WTC11 (cell line): ENCODE measurements at places on chromosomes 5 and 9.
A peak's percentile ranks its signal among the peaks of the same experiment; 100 is the strongest.

- DNase-seq = no peak
Measured at GRCh38 chr5:6875376-6875775, 162.1 kb downstream of the TENT4A start.

DNA sequence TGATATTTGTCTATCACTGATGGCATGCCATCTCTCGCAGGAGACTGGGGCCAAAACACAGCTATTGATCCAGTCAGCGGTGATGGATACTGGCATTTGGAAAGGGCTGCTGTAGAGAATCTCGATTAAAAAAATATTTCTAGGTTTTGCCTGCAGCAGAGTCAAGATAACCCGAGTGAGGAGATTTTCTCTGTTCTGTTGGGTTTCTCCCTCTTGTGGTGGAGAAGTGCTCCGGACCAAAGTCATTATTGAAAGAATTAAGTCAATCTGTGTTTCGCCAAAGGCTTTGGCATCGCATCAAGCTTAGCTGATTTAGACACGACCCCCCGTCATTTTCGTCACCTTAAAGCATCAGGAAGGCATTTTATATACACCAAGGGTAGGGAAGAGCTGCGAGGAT, 97.1 kb upstream of the IRX2 start:
- DNase-seq = no peak

- DNase-seq = no peak
Measured at GRCh38 chr5:56615361-56616153, 199.8 kb upstream of the MAP3K1 start.

DNA sequence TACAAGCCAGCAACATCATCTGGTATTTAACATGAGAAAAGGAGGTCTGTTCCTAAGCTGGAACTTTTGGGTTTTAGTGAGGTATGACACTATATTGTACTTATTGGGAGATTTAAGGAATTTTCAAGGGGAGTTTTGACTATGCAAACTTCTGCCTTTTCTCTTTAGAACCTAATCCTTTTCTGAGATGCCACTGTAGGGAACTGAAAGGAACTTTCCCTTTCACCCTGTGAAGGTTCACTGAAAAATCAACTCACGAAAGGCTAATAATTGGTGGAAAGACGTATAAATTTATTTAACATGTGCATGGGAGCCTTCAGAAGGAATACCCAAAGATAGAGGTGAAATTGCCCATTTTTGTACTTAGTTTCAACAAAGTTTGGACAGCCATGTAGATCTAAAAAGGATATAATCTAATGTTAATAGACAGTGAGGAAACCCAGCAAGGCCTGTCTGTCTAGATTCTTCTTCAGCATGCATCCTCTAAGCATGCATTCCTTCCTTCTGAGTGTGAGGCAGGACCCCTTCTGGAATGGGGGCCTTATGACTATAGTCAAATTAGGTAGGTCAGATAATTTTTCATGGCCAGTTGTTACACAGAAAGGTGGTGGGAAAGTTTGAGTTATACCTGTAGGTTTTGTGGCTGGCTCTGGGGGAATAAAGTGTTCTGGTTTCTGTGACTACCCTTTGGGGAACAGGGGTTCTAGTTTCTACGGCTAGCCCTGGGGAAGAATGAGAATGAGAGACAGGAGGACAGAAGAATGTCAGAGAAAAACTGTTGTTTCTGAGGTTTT, 200.3 kb downstream of the C9orf152 start:
- DNase-seq = no peak

DNA sequence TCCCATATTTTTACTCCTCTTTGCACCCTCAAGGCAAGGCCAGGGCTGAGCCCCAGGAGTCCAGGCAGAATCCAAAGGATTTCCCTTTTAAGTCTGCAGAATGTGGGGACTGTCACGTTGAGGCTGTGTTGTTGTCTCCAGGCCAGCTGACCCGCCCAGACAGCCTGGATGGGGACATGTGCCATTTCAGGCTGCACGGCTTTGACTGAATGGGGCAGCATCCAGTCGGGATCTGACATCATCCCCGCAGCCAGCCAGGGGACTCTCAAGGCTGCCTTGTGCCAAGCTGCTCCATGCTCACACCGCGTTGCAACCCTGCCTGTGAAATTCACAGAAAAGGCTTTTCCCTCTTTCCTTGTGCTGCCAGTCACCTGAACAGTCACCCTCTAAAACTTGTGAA, 2.2 kb upstream of the ZNF366 start:
- no peak for DNase-seq

- DNase-seq = no peak
Measured at GRCh38 chr5:113548396-113548795, 34.9 kb downstream of the YTHDC2 start.

DNA sequence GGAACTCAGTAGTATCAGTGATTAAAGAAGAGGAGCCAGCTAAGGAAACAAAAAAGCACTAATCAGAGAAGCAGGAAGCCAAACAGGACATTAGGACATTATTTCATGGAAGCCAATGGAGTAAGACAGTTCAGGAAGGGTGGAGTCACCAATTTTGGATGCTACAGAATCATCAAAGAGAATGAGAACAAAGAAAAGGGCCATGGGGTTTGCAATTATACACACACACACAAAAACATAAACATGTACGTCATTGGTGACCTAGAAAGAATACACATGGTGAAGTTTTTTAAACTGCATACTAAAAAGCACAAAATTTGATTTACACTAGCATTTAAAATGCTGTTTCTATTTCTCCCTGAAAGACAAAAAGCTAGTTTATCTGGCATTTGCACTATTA, 96.8 kb upstream of the MRPS30 start:
- DNase-seq = no peak

DNA sequence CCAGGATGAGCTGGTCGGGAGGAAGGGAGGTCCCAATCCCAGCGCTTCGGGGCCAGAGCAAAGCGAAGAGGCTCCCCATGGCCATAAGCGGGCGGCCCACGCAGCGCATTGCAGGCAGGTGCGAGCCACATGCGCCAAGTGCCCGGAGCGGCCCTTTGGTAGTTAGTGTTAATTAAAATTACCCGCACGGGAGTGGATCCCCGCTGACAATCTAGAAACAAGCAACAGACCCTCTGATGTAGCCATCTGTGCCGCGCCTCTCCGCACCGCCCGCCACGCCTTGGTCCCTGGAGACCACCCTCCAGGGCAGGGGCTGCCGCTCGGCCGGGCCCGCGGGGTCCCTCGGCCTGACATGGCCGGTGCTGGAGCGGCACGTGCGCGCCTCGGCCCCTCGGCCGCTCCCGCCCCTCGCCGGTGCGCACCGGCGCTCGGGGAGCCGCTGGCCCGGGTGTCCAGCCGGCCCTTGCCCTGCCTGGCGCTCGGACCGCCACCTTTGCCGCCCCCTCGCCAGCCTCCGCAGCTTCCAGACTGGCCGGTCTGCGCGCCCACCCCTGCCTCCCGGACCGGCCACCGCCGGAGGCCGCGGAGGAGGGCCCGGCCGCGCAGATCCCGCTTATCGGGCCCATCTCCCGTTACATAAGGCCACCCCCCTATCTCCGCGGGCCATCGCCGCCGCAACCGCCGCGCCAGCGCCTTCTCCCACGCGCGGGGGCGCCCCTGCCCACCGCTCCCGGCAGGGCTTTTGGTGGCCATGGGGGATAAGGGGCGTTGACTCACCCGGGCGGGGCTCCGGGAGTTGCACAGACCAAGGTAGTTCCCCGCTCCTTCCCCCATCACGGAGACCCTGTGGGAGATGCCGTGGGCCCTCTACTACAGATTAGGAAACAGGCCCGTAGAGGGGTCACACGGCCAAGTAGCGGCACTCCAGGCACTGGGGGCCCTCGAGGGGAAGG, 1.9 kb upstream of the IL13 start:
- peak; percentile 55 for DNase-seq

- no peak for DNase-seq
Measured at GRCh38 chr5:96548905-96549304, 113.3 kb upstream of the CAST start.

DNA sequence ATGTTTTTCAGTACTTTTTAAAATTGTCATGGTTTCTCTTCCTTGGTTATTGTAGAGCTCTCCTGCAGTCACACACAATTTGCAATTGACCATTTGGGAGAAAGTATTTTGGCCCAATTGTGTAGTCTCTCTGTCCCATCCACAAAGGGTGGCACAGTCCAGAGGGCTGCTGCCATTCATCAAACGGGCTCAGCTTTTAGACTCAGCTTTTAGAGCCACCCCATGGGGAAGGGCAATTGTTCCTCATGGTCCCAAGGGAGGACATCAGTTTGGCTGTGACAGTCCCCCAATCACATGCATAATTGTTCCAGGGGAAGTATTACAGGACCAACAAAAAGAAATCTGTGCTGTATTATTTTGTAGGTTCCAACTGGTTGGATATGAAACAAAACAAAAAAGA, 207.6 kb downstream of the ZNF462 start:
- DNase-seq = no peak

GRCh38 chr9:133576031-133576874, 32.9 kb downstream of the FAM163B start:
- no peak for DNase-seq

- DNase-seq = no peak
Measured at GRCh38 chr9:88938189-88938588, 53.1 kb upstream of the S1PR3 start.

DNA sequence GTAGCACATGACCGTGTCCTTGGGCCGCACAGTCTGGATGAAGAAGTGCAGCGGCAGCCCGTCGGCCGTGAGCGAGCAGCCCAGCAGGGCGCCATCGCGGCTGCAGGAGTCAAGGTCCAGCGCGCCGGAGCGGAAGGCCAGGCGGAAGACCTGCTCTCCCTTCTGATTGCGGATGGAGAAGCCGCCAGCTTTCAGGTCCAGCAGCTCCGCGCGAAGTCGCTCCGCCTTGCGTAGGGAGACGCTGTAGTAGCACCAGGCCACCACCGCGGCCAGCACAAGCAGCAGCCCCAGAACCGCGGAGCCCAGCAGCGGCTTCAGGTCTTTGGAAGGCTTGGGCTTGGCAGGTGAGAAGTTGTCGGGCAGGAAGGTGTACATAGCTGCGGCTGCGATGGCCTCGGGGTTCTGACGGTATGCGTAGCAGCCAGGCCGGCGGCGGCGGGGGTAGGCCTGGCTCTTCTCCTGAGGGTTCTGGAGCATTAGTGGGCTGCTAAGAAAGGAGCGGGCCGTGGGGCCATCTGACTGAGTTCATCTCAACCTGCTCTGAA, 4.2 kb downstream of the MYORG start:
- peak; percentile 60 for DNase-seq

DNA sequence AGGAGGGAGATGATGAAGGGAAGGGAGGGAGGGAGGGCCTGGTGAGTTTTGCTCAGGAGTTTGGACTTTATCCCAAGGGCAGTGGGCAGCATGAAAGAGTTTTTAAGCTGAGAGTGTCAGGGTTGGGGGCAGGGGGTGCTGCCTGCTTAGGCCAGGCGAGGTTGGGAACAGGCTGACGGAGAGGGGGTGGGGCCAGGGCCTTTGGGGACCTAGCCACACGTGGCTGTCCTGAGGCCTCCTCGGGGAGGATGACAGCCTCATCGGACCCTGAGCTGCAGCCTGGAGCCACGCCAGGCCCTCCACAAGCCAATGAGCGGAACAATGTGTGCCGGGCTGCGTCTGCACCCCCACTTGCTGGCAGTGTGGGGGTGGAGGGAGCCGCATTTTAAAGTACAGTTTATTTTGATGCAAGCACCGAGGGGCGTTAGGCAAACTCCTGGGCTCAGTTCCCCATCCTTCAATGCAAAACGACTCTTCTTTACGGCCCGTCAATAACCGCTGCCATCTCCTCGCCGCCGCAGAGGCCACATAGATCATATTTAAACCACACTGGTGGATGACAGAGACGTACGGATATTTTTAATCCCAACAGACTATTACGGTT, 5.3 kb upstream of the RXRA start:
- DNase-seq = no peak

DNA sequence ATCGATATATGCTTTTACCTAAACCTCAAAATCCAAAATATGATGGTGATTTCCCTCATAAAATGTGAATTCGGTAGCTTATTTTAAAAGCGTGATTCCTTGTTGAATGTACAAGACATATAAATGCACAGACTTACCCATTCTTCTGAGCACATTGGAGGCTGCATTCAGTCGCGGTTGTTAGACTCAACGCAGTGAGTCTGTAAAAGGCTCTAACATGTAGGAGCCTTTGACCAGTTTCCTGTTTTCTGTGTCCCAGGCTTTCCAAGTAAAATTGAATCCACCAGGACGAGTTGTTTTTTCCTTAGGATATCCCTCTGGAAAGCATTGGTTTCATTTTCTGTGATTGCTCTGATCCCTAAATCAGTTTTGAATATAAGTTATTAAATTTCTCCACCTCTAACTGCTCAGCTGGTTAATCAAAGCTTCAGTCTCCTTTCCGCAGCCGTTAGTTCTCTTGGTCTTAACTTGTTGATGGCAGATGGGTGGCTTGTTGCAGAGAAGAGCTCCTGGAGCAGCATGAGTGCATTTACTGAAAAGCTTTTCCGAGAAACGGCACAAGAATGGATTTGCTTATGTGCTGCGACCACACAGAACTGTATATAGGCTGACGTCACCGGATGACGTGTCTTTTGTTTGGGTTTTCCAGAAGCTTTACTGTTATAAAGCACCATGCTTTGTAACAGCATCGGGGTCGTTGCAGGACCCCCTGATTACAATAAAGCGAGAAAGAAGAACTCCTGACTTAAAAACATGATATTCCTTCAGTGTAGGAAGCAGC, at the start of gene LRRTM2:
Gene LRRTM2, minus strand, starts transcription at position 565 of the 781 bp plus-strand sequence. Its CDS starts 424 bp downstream, at position 141.
- DNase-seq = no peak

GRCh38 chr9:70935856-70936255, 185.6 kb downstream of the TRPM3 start:
- DNase-seq = no peak

DNA sequence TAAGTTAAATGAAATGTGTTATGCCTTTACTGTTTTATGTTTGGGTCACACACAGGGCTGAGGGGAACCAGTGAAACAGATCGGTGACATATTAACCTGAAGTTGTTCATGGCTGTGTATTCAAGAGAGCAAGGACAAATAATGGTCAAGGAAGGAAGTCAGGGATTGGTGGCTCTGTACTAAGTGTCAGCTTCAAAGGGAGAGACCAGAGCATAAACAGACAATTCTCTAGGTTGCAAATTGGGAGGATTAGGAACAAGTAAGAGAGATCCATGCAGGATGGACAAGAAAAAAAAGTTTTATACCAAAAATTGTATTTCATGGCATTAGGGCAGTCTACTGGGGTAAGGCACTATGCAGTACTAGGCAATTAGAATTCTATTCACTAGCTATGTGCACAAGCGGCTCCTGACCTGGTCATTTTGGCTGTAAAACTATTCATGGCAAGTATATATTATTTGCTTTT, 156.3 kb downstream of the PLPPR1 start:
- DNase-seq = no peak

DNA sequence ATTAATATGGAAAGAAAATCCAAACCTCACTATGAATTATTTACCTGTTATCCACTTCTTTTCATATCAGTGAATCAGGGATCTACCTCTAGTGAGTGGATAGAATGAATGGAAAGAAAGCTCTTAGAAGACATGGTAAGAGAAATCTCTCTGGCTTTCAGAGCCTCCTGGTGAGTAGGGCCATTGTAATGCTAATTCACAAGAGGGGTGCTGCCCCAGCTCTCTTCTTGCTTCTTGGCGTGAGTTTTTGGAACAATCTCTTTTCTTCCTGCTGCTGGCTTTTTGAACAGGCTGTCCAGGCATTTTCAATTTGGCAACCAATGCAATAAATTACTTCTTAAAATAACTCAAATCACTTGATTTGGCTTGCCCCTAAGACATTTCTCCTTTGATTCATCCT, 49.9 kb upstream of the KCNN2 start:
- peak; percentile 56 for DNase-seq

- DNase-seq = no peak
Measured at GRCh38 chr5:139668064-139668880, 20.1 kb downstream of the CXXC5 start.
